ENCODE measurements at places on chromosomes 11 and 22.

- no peak for DNase-seq
Observed at GRCh38 chr11:34358258-34358727, 483 bp upstream of the ABTB2 start.

DNA sequence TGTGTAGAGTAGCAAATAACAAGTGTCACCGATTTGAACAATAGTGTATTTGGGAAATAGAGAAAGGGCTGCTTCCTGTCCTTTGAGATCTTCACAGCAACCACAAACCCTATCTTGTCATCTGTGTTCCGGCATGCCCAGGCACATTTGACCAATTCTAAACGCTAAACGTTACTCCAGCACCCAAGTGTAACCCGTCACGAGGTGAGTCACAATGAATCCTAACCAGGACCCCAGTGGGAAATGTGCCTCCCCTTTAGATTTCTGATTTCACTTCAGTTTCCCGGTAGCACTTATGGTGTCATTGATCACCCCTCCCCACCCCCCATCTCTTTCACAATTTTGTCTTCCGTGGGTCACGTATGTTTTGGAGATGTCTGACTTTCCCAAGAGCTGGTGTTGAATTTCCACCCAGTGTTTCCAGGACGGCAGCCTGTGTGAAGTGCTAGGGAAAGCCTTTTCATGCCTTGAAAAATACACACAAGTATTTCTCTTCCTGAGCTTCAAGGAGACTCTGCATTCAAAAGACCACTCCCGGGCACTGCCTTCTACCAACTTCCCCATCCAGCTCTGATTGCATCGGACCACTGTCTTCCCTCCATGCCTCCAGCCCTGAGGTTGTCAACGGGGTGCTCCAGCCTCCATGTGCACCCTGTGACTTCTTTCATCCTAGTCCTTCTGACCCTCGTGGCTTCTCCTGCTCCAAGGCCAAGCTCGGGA lies 10.5 kb upstream of the C11orf24 start:
- no peak for DNase-seq

DNA sequence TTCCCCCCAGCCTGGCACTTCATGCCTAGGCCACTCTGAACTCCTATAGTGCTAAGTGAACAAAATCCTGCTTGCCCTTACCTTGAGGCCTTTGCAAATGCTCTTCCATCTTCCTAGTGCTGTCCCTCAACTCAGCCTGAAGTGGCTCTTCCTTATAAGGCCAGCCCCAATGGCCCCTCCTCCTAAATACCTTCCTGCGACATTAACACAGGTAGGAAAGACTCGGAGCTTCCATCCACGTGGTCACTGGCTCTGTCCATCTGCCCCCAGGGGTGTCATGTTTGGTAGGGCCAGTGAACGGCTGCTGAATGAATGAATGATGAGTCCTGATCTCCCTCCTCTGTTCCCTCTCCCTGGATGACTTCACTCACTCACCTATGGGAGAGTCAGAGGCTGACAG lies 4.2 kb downstream of the PDE2A start:
- no peak for DNase-seq

DNA sequence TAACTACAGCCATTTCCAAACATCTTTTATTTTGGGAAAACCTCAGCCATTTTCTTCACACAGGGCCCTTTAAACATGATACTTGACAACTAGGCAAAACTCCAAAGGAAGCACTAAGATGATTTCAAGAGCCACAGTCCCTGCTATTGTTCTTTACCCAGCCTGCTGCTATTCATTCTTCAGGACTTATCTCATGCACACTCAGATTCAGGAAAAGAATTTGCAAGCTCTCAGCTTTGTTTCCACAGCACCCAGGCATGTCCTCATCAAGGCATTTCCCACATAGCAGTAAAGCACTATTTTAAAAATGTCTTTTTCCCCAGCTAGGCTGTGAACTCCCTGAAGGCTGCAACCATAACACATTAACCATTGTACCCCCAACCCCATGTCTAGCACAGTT lies 609.3 kb upstream of the CCDC90B start:
- peak; percentile 1 for DNase-seq

GRCh38 chr11:132072858-132073211 lies 702.4 kb downstream of the NTM start:
- DNase-seq, result peak; percentile 42

GRCh38 chr11:10779086-10779485 lies 28.0 kb downstream of the CTR9 start:
- DNase-seq, result no peak
